ENCODE measurements at places on chromosomes 3 and 15.
A peak's percentile ranks its signal among the peaks of the same experiment; 100 is the strongest.

- ATAC-seq, result no peak
Measured at GRCh38 chr3:153572165-153572564, 410.1 kb downstream of the RAP2B start.

DNA sequence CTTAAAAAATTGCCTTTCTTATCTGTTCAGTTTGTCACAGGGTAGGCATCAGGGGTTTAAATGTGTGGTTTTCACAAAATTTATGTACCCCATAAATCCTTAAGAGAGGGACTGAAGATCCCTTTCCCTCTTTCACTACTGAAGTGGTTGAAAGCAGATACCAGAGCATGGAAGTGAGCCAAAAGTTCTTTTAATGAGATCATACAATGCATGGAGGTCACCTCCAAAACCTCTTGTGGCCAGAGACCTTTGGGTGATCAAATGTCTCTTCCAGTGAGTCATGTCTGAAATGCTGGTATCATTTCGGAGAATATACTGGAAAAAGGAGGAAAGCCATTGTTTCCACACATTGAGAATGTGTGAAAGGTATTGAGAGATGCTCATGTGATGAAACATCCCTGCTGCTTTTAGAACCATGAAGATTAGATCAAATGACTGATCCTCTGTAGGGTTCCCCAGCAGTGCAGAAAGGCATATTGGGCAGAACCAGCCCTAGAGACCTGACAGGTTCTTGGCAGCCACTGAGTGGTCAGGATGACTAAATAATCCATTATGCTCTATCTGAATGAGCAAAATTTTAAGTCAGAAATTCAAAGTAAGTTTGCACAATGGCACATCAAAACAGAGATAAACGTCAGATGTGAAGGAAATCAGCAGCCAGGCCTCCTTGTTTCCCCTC, 165.8 kb upstream of the SLC2A2 start:
- ATAC-seq, result peak; percentile 43

GRCh38 chr3:117681619-117682018, 972.0 kb downstream of the TUSC7 start:
- ATAC-seq, result no peak

DNA sequence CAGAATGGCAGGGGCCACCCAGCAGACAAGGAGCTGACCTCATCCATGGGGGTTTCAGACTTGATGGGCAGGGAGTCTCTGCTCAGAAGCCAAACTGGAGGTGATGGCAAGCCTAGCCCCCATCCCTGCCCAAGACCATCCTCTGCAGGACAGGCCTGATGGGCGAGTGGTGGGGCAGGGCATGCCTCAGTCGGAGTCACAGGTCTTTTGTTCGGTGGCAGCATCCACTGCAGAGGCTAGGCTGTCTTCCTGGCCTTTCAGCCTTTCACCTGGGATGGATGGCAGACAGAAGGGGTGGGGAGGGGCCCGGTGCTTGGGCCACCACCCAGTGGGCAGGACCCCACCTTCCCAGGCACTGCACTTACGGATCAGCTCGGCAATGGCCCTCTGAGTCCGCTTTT, 44.4 kb downstream of the PTH1R start:
- no peak for ATAC-seq

DNA sequence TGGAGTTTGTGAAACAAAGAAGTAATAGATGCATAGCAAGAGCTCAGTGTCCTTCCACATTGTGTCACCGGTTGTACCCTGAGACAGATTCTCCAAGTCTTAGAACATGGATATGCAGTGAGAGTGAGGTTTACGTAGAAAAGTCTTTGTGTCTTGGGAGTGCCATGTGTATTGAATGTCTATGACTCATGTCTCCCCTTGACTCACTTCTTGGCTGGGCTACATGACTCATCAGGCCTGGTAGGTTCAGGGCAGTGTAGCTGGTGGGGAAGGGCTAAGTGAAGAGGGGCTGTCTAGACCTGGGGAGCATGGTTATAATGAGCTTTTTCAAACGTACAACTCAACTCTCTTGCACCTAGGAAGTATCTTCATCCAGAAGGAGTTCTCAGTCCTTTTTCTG, 167.4 kb downstream of the GAP43 start:
- ATAC-seq, result peak; percentile 98

DNA sequence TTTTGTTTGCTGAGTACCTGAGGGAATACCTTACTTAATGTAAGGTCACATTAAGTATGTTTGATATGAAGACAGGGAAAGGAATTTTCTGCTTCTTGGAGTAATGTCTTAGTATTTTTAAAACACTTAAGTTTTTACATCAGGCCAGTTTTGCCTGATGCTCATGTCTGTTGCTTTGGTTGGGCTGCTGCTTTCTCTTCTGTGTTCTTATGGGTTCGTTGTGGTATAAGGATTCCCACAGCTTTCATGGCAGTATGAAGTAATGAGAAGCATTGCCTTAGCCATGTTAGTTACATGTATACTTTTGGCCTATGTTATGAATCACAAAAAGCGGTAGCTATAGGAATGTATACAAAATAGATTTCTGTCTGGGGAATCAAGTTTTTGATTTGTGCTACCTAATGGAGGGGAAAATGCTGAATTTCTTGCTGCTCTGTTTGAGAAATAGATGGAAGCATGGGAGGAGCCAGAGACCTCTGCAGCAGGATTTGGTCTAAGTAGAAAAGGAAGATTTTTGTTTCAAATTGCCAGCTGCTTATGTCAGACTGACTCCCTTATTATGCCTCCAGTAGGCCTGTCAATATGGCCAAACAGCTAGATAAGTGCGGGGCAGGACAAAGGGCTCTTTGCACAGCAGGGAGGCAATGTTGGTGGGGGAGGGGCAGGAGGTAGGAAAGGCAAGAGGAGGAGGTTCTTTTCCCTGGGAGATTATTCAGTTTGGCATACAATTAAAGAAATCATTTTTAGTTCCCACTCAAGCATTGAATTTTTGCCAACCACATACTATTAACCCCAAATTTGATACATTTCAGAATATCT, 5.2 kb downstream of the SETD5 start:
- ATAC-seq, result peak; percentile 64

GRCh38 chr3:136658946-136659682, 93.1 kb downstream of the STAG1 start:
- ATAC-seq, result peak; percentile 99

DNA sequence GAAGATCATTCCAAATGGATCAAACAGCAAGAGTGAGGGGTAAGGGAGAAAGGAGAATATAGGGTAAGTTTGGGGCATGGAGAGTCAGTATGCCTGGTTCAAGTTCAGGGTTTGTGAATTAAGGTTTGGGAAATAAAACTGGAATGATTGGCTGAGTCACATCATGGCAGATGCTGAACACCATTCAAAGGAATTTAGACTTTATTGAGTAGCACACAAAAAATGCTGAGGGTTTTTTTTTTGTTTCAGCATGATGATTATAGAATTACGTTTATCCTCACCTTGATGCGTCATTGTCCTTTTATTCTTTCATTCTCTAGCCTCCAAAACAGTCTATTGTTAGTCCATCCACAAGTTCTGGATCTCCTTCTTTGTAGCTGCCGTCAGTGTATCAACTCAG, 220.0 kb upstream of the UMPS start:
- ATAC-seq, result no peak

DNA sequence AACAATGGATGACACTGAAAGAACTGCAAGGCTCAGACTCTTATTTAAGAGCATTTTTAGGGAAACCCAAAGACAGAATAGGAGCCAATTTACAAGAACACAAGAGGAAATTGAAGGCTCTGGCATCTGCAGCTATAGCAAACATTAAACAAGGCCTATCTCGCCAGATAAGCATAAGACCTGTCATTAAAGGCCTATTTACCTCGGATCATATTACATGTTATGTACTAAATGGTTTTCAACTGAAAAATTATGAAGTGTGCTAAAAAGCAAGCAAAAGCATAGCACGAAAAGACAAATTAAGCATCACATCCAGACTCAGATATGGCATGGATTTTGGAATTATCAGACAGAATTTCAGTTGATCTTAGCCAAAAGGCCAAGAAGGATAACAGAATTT, 617.1 kb downstream of the SQOR start:
- no peak for ATAC-seq

GRCh38 chr3:136751316-136752171, 634 bp downstream of the STAG1 start:
- peak; percentile 41 for ATAC-seq

- ATAC-seq, result no peak
Measured at GRCh38 chr3:100756441-100756840, 47.1 kb downstream of the TFG start.
